Retina (tissue), 1 donor: ENCODE measurements at places on chromosomes 1 and 21.

- DNase-seq = no peak
Observed at GRCh38 chr1:205324781-205325180, 3.2 kb upstream of the NUAK2 start.

DNA sequence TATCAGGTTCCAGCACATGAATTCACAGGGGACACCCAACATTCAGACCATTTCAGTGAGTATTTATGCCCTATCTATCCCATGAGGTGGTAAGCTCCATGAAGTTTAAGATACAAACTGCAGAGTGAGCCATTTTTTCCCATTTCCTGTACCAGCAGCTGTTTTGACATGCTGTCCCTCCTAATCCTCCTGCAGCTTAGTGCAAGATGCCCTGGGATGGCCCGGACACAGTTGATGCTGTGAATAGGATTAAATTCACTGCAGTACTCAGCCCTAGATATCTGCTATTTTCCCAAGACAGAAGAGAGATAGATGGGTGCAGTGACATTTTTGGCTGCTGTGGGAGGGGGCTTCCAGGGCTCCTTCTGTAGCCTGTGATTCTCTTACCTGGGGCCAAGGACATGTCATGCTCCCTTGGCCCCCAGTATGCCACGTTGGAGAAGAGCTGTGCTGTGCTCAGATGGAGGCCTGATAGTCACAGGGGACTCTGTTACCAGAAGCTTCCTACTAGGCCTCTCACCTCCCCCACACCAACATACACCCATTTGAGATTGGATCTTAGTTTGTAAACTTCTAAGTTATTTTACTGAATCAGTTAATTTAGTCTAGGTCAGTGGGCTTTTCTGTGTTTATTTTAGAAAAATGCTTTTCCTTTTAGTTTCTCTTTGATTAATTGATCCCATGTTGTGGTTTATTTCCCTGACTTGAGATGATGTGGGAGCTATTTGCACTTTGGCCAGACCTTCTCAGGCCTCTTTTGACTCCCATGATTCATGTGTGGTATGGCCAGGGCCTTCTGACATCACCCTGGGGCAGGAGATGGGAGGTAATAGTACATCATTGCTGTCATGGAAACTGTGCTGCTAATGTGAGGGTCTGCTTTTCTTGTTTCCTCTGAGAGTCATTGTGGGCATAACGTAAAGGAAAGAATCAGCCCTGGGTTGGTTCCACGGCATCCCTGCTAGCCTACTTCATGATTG lies 92.6 kb downstream of the ST3GAL3 start:
- DNase-seq = peak; percentile 14

DNA sequence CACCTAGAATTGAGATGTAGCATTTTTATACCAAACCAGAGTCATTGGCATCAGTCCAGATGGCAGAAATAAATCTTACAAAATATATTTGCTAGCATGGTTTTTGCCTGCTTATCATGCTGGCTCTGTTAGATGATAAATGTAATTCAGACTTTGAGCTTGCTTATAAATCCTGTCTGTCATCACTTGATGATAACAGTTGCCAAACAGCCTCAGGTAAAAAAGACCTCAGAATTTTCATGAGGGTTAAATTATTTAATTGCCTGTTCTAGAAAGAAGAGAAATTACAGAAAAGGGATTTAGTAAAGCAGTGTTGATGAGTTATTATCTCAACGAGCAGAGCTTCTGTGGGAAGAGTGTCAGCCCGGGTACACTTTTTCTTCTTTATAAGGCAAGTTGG lies 83.3 kb downstream of the FNBP1L start:
- DNase-seq = no peak

DNA sequence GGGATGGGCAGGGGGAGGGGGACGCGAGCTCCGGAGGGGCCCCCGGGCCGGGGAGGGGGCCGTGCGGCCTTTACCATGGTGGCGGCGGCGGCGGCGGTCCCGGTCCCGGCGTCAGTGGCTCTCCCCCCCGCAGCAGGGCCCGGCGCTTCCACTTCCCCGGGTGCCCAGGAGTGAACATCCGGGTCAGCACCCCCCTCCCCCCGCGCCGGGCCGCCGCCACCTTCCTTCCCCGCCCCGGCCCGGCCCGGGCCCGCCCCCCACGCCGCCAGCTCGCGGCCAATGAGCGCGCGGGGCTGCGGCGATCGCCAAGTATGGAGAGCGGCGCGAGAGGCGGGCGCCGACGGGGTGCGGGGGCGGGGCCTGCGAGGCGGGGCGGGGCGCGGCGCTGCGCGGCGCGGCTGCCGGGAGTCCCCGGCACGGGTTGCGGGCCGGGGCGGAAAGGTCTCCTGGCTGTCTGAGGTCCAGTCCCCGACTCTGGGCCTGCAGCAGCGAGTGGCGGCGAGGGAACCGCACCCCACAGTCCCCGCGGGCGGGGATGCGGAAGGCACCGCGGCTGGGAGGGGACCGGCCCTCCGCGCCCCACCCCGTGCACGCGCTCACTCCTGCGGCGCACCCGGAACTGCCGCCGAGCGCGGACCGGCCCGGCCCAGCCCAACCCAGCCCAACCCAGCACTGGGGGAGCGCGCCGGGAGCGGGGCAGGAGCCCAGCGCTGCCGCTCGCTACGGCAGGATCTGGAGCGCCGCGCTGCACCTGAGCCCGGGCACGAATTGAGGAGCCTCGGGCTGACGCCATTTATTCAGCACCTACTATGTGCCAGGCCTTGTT lies at the start of gene CAPZB:
TSS of gene CAPZB (minus strand) at position 178 of the 826 bp plus-strand sequence. CDS start at position 77, 101 bp downstream.
- peak; percentile 82 for DNase-seq

GRCh38 chr1:110087812-110088738 lies 17.6 kb upstream of the ALX3 start:
- DNase-seq = peak; percentile 62

DNA sequence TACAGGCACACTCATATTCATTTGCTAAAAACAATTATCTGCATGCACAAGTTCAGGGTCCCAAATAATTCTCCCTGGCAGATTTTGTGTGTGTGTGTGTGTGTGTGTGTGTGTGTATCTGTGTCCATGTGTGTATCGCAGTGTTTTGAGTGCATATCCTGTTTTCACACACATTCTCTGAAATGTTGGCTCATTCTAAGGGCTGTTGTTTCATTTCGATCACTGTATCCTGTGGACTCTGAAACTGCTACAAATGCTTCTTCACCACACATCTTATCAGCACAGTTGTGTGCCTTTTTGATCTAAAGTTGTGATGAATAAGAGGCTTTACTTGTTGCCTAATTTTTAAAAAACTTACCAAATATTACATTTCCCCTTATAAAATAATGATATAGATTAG lies 34.6 kb downstream of the NR5A2 start:
- DNase-seq = no peak

DNA sequence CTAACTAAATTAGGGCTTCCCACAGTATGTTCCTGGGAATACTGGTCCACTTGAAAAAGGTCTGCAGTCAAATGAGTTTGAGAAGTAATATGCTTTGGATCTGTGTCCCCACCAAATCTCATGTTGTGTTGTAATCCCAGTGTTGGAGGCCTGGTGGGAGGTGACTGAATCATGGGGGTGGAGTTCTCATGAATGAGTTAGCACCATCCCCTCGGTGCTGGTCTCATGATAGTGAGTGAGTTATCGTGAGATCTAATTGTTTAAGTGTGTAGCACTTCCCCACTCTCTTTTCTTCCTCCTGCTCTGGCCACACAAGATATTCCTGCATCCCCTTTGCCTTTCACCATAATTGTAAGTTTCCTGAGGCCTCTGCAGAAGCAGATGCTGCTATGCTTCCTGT lies 16.9 kb upstream of the DMRTB1 start:
- DNase-seq = no peak

- DNase-seq = no peak
Observed at GRCh38 chr1:77553568-77554291, 128.7 kb downstream of the ZZZ3 start.

- DNase-seq = no peak
Observed at GRCh38 chr1:218983848-218984247, 189.8 kb upstream of the LYPLAL1 start.

GRCh38 chr1:7680207-7680954 lies 90.7 kb upstream of the VAMP3 start:
- DNase-seq = peak; percentile 95

DNA sequence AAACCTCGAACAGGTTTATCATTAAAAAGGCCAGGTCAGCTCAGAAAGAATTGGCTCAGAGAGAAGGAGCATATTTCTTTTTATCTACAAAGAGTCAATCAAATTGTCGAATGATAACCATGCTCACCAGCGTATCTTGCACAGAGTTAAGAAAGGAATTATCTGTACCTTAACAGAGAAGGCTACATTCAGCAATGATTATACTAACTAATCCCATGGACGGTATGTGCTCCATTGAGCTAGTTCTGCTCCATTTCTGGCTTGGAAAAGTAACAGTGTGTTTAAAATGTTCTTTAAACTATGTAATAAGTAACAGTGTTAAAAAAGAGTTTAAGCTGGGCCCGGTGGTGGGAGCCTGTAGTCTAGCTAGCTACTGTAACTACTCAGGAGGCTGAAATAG lies 4.2 kb downstream of the UBR4 start:
- DNase-seq = no peak

GRCh38 chr21:33840771-33841170 lies 74.8 kb downstream of the ATP5PO start:
- no peak for DNase-seq

DNA sequence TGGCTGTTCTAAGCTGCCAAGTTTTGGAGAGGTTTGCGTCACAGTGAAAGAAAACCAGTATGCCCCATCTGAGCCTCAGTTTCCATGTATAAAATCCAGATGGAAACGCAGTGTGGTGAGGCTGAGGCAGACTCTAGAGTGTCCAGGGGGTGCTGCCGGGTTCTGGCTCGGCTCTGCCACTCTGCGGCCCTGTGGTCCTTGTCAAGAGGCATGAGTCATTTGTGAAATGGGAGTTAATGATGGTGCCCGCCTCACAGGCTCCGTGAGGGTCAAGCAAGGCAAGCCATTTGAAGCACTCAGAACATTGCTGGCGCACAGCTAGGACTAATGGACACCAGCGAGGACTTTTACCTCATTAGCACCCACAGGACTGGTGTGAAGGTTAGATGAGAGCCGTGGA lies 214.3 kb downstream of the PTPRU start:
- DNase-seq = no peak

- peak; percentile 93 for DNase-seq
Observed at GRCh38 chr1:53393325-53393792, 65.5 kb upstream of the LRP8 start.

GRCh38 chr1:36284517-36284916 lies 21.7 kb upstream of the SH3D21 start:
- no peak for DNase-seq

DNA sequence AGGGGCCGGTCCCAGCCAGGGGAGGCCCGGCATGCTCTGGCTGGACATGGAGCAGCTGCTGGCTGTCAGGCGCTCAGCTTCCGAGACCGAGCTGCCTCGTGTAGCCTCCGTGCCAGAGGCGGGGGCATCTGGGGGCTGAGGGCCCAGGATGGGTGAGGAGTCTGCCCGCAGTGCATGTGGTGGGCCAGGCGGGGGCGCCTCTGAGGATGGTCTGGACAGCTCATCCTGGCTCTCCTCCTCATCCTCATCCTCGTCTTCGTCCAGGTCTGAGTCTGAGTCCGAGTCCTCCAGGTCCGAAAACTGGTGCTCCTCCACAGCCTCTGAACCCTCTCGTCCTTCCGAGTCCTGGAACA lies 28.9 kb upstream of the EDN2 start:
- DNase-seq = no peak

DNA sequence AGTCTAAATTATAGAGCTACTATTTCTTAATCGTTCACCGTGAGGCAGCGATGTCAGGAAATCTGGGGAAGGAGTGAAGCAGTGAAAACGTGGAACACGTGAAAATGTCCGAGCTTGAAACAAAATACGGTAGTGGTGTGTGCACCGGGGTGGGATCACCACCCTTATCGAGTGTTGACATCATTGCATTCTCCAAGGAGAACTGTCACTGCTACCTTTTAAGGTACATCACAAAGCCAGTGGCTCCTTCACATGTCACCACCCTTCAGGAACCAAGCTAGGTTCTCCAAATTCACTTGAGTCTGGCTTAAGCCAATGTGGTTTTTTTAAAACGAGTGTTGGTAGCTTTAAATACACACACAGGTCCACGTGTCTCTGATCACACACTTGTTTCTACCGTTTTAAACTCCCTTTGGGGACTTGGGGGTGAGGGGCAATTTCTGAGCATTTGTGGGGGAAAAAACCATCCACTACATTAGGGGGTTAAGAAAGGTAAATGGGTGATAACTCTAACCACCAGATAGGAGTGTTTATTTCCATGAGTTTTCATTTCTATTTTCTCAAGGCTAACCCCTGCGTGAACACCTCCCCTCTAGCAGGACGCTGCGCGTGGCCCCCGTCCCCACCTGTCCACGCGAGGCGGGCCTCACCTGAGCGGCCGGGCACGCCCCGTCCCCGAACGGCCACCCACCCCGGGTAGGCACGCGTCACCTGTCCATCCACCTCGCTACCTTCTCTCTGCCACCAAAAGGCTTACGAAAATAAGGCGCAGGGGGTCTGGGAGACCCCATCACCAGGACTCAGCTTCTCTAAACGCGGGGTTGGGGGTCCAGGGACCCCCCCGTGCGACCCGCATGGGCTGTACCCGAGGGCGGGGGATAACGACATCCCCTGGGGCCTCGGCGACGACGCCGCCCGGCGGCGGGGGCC lies 978 bp downstream of the PRDM15 start:
- DNase-seq = peak; percentile 59
